ENCODE measurements at places on chromosomes 6 and 20. TPM values are rescaled to one million over a fixed set of nuclear protein-coding genes. Genes with fewer than 3 reads are reported as not detected.

Gene WFDC12
- 2.2 TPM for polyA plus RNA-seq

Gene BTN3A1
- 4.2 TPM for polyA plus RNA-seq

Gene CPXM1
- 0.28 TPM for polyA plus RNA-seq

Gene FOXP4
- polyA plus RNA-seq: 6.6 TPM

Gene PSORS1C1
- polyA plus RNA-seq: 1.00 TPM

Gene VWA7
- polyA plus RNA-seq: 0.33 TPM

Gene CST8
- not detected for polyA plus RNA-seq

Gene SLC24A3
- polyA plus RNA-seq: 7.3 TPM

Gene TMEM244
- polyA plus RNA-seq: not detected

Gene RMND1
- polyA plus RNA-seq: 9.6 TPM

Gene ZNF322
- polyA plus RNA-seq: 3.0 TPM

Gene CDS2
- 7.3 TPM for polyA plus RNA-seq

Gene PROKR2
- not detected for polyA plus RNA-seq

Gene OTOR
- not detected for polyA plus RNA-seq

Gene PLCB4
- polyA plus RNA-seq: 2.2 TPM

Gene HSPA12B
- 2.0 TPM for polyA plus RNA-seq

Gene CRISP1
- polyA plus RNA-seq: not detected

Gene LGSN
- polyA plus RNA-seq: not detected

Gene VSX1
- not detected for polyA plus RNA-seq

Gene TCP11
- 0.02 TPM for polyA plus RNA-seq

Gene LY6G6D
- polyA plus RNA-seq: 1.3 TPM

Gene TSBP1
- not detected for polyA plus RNA-seq

Gene FHL5
- 0.37 TPM for polyA plus RNA-seq

Gene JAG1
- polyA plus RNA-seq: 36.5 TPM

Gene TRIM26
- polyA plus RNA-seq: 33.3 TPM

Gene BTNL2
- not detected for polyA plus RNA-seq

Gene WTAP
- 75.6 TPM for polyA plus RNA-seq
